DMS53 (cell line): ENCODE measurements at places on chromosomes 4 and X.

- DNase-seq = no peak
Measured at GRCh38 chr4:107740381-107740780, 20.3 kb upstream of the PAPSS1 start.

DNA sequence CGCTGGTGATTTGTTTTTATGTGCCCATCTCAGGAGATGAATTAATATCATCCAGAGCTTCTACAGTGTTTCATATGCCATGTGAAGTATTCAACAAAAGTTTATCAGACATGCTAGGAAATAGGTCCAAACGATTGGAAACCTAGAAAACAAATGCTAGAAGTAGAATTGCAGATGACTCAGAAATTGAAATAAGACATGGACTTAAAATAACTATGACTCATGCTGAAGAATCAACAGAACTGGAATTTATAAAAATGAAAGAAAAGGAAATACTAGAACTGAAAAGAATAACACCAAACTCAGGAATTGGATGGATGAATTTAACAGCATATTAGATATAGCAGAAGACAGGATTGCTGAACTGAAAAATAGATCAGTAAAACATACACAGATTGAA is 172.7 kb upstream of the GIMD1 start:
- peak; percentile 14 for DNase-seq

- no peak for DNase-seq
Measured at GRCh38 chr4:74473155-74473811, 28.3 kb downstream of the AREG start.

DNA sequence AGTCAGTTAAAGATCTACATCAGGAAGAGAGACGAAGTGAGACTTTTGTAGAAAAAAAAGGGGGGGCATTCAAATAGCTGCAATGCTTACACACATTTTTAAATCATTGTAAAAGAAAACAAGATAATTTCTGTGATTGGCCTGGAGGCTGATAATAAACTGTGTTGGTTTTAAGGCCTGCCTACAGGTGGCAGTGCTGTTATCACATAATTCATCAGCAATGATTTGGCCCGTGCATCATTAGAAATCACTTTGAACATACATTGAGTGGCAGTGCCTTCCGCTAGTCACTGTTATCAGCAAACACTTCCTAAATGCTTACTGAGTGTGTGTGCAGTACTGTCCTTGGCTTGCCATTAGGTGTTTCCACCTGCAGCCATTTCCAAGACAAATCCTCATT is 831.9 kb downstream of the TRIML1 start:
- DNase-seq = peak; percentile 91

GRCh38 chrX:17164941-17165340 is 210.1 kb upstream of the NHS start:
- DNase-seq = no peak

GRCh38 chr4:20254511-20255250 is 3.0 kb downstream of the SLIT2 start:
- peak; percentile 65 for DNase-seq

DNA sequence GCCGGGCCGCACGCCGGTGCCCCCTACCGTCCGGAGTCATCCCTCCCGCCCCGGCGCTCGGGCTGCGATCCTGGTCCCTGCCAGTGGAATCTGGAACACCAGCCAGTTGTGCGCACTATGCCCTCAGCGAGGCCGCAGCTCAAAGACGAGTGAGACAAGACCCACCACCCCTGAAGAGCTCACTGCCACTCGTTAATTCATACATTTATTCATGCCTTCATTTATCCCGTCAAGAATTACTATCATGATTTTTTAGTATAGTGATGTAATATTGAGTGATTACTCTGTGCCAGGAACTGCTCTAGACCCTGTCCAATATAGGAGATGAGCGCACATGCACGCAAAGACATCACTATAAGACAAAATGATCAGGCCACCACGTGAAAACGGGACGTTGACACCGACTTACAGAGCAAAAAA is 247 bp upstream of the PPA2 start:
- DNase-seq = no peak

- DNase-seq = no peak
Measured at GRCh38 chr4:168138143-168138542, 45.8 kb downstream of the ANXA10 start.

DNA sequence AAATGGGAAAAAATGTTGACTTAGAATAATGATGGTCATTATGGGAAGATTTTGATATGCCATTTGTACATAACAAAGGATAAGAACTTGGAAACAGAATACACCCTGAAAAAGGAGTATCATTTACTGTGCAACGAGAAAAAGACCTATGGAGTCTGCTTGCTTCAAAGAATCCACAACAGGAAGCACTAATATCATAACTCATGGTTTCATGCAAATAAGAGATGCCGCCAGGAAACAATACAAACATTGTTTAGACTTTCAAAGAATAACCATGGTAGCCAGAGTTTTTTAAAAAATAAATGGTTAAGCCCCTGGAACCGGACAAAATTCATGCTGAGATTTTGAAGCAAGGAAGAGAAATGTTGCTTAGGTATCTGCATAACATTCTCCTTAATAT is 139.9 kb upstream of the ETNPPL start:
- peak; percentile 8 for DNase-seq

GRCh38 chrX:45515262-45516215 is 314.9 kb upstream of the DIPK2B start:
- peak; percentile 78 for DNase-seq

GRCh38 chr4:79237851-79238250 is 88.0 kb downstream of the NAA11 start:
- DNase-seq = no peak
